ENCODE measurements at places on chromosomes 2 and 18.

- DNase-seq = no peak
These were observed 134.9 kb upstream of the GLI2 start for GRCh38 chr2:120600786-120601185.

GRCh38 chr18:62811674-62812073 is 96.3 kb downstream of the PHLPP1 start:
- no peak for DNase-seq

GRCh38 chr2:227627769-227628168 is 10.5 kb downstream of the SCYGR4 start:
- no peak for DNase-seq

GRCh38 chr18:27184115-27185024 is 738 bp downstream of the CHST9 start:
- DNase-seq = no peak

DNA sequence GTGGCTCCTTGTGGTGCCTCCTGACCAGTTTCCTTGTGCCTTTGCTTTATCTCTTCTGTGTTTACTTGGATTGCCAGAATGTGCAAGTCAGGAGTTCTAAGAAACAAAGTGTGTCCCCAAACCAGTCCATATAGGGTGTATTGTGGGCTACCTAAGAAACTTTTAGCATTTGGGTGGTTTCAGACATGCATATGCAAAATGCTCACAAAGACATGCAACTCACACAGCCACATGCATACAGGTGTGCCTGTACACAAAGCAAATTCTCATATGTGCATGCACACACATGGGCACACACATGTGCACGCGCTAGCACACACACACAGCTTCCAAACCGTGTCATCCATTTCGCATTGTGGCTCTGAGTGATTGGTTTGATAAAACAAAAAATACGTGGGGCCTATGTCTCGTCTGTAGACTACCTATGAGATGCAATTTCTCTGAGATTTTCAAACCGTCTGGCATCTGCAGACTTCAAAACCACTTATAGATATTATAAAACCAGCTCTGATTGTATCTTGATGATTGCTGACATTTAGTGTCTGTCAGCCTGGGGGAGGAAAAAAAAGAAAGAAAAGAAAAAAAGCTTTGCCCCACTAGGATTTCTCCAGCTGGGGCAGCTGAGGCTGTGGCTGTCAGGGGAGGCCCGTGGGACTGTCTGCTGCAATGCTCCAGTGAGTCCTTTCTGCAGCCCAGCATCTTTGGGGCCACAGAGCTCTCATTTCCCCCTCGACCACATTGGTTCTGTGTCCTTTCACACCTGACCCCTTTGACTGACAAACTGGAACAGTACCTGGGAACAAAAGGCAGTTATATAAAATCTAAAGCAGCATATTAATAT is 556.1 kb downstream of the CMPK2 start:
- no peak for DNase-seq

- DNase-seq = no peak
These were observed 4.4 kb downstream of the ANKRD44 start for GRCh38 chr2:197306024-197306695.

DNA sequence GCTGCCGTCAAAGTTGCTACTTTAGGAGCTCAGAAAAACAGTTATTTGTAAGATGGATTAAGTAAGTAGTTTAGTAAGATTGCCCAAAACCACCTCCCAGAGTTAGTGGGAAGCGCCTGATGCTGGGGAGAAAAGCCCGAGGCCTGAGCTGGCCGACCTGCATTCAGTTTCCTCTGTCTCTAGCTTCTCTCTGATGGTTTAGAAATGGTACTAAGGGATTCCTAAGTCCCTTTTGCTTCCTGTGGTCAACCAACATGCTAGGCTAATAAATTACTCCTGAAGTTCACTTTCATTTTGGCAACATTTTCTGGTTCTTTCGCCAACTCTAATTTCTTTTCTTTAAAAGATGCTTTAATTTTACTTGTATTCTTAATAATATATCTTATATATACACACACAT is 60.1 kb downstream of the ASAP2 start:
- DNase-seq = no peak

DNA sequence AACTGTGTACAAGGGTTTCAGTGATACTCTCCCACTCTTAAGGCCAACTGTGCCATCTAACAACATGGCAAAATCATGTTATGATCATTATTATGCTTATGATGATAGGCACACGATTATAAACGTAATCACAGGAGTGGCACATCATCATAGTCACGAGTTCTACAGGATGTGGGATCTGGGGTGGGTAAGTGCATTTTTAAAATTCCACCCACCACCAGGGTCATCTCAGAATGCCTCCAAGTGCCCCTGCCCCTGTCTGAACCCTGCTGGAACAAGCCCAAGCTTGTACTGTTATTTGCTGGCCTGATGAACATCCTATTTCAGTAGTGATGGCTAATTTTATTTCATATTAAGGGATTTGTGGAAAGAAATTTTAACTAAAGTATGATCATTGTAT is 117.8 kb downstream of the PTPRM start:
- no peak for DNase-seq

GRCh38 chr18:59049721-59050660 is 89.7 kb upstream of the SEC11C start:
- no peak for DNase-seq

DNA sequence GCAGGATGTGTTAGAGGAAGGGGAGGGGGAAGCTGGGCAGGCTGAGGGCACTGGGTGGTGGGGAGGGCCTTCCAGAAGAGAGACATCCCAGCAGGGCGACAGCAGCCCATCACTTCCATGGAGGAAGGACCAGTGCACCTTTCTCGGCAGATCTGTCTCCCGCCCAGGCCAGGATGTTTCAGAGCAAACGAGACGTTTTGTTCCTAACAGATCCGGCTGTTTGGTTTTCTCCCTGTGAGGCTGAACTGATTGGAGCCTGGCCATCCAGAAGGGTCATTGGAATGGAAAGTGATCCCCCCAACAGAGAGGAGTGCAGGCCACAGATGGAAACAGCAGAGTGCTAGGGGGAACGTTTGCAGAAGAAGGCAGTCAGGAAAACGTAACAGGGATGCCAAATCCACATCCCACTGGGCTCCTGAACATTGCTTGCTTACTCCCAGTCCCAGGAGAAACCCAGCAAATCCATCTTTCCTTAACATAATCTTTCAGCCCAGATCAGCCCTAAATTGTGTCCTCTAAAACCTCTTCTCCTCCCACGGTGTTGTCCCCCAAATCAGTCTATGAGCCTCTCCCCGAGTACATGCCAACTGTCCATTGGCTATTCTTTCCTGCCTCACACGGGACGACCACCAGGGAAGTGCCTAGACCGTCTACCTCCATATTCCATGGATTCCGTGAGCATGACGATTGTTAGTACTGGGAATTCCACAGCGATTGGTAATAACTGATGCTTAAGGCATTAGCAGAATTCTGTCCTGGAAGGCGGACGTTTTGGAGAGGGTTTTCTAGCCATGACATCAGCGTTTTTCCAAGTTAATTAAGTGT is 126.8 kb downstream of the SEPTIN10 start:
- no peak for DNase-seq

DNA sequence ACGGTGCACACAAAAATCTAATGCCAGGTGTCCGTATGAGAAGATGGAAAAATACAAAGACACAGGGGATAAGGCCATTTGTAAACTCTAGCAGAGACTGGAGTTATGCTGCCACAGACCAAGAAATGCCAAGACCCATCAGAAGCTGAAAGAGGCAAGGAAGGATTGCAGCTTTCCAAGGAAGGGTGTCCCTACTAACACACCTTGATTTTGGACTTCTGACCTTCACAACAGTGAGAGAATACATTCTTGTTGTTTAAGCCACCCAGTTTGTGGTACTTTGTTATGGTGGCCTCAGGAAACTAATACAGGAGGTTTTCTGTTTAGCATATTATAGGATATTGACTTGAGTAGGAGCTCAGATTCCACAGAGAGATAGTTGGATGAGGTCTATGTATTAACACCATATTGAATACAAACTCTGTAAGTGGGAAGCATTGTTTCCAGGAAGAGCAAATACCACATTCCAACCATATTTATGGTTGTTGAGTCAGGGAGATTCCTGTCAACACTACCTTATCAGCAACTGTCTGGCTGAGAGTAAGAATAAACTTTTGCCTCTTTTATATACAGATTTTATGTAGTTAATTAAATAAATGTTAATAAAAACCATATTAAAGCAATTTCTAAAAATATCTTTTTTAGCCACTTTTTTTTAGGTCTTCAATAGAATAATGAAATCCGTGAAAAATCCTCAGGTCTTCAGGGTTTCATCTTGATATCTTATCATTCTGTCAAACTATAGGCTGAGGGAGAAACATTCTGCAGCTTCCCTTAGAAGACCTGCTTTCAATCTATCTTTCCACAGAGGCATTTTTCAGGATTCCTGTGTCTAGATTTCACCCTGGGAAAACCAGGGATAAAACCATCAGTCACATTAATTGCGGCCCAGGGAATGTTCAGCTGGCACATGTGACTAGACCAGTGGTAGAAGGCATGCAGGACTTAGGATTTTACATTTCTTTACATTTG is 35.4 kb upstream of the HNMT start:
- DNase-seq = no peak

DNA sequence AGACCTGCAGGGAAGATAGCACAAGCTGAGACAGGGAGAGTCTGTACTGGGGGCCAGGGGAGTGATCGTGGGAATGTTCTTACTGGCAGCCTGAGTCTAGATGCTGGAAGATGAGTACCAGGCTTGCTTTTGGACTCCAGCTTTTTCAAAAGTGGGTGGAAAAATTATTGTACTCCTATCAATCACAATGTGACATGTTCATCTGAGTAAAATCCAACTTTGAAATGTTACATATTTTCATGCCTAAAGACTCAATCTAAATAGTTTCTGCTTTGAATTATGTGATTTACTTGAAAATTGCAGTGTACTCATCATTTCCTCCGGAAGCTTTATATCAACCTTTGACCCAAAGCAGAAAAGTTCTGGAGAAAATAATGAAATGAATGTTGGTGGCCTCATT is 49.7 kb upstream of the ST3GAL5 start:
- no peak for DNase-seq

GRCh38 chr2:73112026-73112912 is 479 bp downstream of the RAB11FIP5 start:
- DNase-seq = no peak
